ENCODE measurements at places on chromosomes 3 and 15.

GRCh38 chr3:98824256-98824655, 61.1 kb downstream of the ST3GAL6 start:
- no peak for DNase-seq

DNA sequence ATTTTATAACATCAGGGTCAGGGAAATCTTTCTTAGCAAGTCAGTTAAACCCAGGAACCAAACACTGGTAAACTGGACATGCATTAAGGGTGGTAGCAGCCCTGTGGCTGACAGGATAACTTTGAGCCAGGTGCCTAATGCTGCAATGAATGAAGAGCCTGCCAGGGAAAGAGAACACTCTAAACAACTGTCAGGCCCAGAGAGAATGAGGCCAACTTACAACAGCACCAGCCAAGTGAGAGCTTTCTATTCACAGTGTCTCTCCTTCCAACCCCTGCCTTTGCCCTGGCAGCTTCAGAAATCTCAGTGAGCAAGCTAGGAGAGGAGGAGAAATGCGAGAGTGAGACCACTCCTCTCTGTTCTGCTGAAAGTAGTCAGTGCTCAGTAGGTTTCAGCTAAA, 50.4 kb upstream of the ATP2C1 start:
- no peak for DNase-seq

- DNase-seq: no peak
Observed at GRCh38 chr15:44087578-44088465, 107.2 kb downstream of the FRMD5 start.

- DNase-seq: no peak
Observed at GRCh38 chr3:66931291-66931690, 66.8 kb upstream of the KBTBD8 start.

GRCh38 chr3:157746391-157746790, 243.2 kb upstream of the VEPH1 start:
- no peak for DNase-seq

- no peak for DNase-seq
Observed at GRCh38 chr3:127990051-127990450, 62.2 kb upstream of the SEC61A1 start.

DNA sequence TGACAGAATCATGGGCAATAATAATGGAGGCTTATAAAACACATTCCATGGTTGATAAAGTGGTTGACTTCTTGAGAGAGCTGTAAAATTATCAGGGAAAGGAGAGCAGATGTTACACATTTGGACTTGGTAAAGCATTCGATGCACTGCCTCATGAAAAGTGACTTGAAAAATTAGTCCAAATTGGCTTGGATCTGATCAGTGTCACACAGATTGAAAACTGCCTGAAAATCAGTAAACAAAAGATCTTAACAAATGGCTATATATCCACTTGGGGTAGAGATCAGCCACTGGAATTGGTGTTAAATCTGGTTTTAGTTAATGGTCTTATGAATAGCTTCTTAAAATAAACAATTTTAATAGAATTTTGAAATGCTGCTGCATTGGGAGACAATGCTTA, 20.3 kb downstream of the SHOX2 start:
- no peak for DNase-seq

- DNase-seq: no peak
Observed at GRCh38 chr3:97991293-97991682, 19.1 kb upstream of the RIOX2 start.

GRCh38 chr3:127886956-127887231, 28.1 kb upstream of the KBTBD12 start:
- no peak for DNase-seq

- DNase-seq: peak; percentile 65
Observed at GRCh38 chr3:136818769-136819391, at the start of gene SLC35G2. Gene SLC35G2, plus strand, starts transcription at chr3:136819126. Its CDS starts 35,335 bp downstream, at chr3:136854461.

DNA sequence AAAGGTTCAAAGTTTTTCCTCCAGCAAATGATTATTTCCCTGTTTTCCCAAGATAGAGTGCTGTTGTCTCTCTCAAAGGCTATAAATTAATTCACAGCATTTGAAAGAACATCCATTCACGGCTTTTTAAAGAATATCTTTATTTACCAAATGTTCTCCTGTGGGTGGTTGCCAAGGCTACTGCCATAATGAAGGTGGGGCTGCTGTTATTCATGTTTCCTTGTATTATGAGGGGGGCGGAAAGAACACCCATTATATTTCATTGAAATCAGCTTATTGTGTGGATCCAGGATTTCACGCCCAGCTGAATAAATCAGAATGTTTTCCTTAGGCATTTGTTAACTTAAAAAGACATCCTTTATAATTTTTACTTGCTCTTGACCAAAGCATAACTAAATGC, 10.1 kb downstream of the SRP14 start:
- no peak for DNase-seq

- no peak for DNase-seq
Observed at GRCh38 chr3:183578179-183578578, 22.7 kb upstream of the KLHL6 start.

GRCh38 chr15:100790786-100791265, 88.8 kb upstream of the ALDH1A3 start:
- DNase-seq: no peak

- DNase-seq: no peak
Observed at GRCh38 chr3:10400050-10400748, 79.3 kb upstream of the SEC13 start.

DNA sequence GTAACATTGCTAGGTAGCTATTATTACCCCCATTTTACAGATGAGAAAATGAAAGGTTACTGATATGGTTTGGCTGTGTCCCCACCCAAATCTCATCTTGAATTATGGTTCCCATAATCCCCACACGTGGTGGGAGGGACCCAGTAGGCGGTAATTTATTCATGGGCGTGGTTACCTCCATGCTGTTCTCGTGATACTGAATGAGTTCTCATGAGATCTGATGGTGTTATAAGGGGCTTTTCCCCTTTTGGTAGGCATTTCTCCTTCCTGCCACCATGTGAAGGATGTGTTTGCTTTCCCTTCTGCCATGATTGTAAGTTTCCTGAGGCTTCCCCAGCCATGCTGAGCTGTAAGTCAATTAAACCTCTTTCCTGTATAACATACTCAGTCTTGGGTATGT, 252.1 kb downstream of the OPA1 start:
- DNase-seq: no peak

- no peak for DNase-seq
Observed at GRCh38 chr15:62109982-62110851, 43.4 kb downstream of the C2CD4A start.

DNA sequence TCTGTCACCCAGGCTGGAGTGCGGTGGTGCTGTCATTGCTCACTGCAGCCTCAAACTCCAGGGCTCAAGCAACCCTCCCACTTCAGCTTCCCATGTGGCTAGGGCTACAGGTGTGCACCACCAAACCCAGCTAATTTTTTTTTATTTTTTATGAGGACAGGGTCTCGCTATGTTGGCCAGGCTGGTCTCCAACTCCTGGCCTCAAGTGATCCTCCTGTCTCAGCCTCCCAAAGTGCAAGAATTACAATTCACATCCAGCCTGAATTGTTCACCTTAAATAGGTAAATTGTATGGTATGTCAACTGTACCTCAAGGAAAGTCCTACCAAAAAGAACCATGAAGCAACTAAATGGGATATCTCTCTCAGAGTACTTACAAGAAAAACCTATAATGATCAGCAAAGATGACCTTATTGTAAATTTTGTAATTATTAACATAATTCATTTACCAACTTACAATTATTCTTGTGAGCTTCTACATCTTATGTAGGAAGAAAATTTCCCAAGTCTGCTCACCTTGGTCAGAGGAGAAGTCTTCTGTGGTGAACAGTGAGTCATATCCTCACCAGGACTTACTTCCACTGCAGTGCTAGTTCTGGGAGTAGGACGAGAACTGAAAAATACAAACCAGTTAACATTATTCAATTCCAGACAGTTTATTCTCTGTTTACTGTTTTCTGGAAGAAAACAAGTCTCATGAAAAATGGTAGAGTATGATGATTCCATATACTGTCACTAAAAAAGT, 54.4 kb downstream of the ULK4 start:
- no peak for DNase-seq

GRCh38 chr15:32735989-32736700, 18.3 kb downstream of the GREM1 start:
- no peak for DNase-seq

GRCh38 chr15:98727115-98728040, 79.0 kb downstream of the IGF1R start:
- DNase-seq: no peak

DNA sequence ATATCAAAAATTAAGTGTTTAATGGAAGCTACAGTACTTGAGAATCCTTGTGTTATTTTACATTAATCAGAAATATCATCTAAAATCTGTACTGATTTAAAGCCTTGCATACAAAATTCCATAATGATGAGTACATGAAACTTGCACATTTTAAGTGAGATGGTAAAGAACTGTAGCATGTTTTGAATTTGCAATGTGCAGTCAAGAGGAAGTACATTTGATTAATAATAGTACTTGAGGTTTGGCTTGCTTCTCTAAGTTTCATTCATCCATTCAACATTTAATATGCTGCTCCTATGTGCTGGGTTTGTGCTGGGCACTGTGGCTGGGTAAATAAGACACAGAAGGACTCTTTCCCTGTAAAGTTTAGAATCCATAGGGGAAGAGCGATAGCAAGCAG, 332.3 kb downstream of the CNTN3 start:
- no peak for DNase-seq

GRCh38 chr3:48016301-48016973, at the start of gene MAP4:
Gene MAP4, minus strand, starts transcription at chr3:48016416. Its CDS starts 17,556 bp downstream, at chr3:47998860.
- DNase-seq: no peak

DNA sequence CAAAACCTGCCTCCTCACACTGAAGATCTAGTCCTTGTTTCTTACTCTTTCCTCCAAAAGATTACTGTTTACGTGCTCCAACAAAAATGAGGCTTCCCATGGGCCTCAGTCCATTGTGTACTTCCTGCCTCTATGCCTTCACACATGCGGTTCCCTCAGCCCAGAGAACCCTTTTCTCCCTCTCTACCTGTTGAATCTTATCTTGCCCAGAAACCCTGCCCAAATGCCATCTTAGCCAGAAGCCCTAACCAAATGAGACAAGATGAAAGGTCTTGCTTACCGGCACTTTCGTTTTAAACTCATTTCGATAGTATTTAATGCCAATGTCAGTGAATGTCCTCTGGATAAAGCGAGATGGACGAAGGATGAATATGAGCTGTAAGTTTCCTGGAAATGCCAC, 85.5 kb downstream of the B3GNT5 start:
- no peak for DNase-seq

DNA sequence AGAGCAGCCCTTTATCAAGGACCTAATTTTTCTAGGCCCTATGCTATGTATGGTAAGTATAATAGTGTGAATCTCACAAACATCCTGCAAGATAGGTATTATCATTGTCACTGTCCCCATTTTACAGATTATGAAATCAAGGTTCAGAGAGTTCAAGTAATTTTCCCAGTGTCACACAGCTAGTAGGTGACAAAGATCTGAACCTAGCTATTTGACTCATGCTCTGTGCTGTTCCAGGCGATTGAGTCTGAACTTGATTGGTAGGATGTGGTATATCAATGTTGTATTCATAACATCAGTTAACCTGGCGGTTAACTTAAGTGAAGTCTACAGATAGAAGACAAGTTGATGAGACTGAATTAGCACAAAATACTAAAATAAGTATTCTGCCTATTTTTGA, 229.9 kb downstream of the CHST2 start:
- no peak for DNase-seq

- DNase-seq: no peak
Observed at GRCh38 chr3:170712798-170713197, 126.9 kb upstream of the SLC7A14 start.

DNA sequence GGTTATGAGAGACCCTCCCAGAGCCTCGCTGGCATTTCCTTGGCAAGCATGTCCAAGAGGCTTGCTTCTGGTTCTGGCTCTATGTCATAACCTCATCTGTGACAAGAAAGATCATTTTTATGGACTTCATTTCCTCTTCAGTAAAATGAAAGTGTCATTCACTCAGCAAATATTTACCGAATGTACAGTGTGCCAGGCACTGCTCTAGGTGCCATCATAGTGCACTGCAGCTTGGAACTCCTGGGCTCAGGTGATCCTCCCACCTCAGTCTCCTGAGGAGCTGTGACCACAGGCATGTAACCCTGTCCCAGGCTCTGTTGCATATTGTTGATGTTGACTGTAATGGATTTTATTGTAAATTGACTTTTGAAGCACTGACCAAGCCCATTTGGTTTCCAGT, 18.7 kb upstream of the ITPKA start:
- DNase-seq: no peak

DNA sequence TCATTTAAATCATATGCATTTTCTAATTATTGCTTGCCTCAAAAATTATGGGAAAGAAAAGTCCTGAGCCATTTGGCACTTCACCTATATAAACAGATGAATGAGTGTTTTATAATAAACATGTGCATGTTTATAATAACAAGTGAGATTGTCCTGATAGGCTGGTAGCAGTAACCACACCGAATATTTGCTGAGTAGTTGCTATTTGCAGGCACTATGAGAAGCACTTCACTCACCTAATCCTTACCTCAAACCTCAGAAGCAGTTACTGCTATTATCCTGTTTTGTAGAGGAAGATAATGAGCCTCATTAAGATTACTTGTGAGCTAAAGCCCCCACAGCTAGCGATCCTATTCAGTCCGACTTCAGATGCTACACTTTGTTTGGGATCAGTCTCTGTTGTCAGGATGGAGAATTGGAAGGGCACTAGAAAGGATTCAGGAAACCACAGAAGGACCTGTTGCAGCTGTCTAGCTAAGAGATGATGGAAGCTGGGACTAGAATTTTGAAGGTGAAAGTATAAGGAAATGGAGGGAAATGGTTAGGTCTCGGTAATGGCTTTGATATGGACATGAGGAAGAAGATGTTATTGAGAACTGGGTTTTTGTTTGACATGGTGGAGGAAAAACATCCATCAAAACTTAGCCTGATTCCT, 28.4 kb upstream of the MAGI1 start:
- DNase-seq: no peak

- DNase-seq: no peak
Observed at GRCh38 chr15:22227411-22228100, 147.2 kb downstream of the OR4M2 start.

DNA sequence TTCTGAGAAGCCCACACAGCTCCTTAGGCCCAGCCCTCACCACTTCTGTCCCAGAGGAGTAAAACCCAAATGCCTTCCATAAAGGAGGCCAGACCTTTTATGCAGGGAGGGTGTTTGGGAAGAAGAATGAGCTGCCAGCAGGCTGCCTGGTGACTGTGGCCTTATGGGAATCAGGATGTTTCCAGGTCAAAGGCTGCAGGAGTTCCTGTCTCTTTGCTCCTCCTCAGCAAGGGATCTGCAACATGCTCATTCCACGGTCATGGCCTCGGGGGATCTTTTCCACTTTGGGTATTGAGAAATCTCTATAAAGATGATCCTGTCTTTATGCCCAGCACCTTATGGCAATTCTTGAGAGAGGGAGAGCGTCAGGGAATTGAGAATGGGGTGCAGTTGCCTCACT, 25.2 kb upstream of the MAGEF1 start:
- DNase-seq: no peak
